ENCODE measurements at places on chromosomes 7 and 10. TPM values are rescaled to one million over a fixed set of nuclear protein-coding genes. Genes with fewer than 3 reads are reported as not detected.

DNA sequence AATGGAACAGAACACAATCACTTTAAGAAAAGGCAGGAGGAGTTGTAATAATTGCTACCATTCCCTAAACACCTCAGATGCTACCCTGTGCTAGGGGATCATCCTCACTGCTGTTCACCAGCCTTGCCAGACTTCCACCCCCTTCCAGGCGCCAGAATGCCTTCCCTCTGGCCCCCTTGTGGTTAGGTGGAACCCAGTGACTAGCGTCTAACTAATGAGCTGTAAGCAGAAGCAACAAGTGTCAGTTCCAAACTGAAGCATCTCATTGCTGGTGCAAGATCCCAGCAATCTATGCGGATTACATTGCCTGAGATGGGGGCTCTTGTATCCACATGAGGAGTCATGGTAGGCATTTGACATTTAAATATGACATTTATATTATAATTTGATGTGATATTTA lies 86.6 kb downstream of the FRMD4A start:
- no peaks in the 10 kb centered on the region for H3K36me3 ChIP-seq
- H3K4me1 ChIP-seq: no peaks in the 10 kb centered on the region
- no peak overlapping the region for H3K4me3 ChIP-seq
- H3K27ac ChIP-seq: no peak overlapping the region
- no peak for DNase-seq

- no peaks in the 10 kb centered on the region for H3K27me3 ChIP-seq
- H3K4me3 ChIP-seq: no peak overlapping the region
- no peaks in the 10 kb centered on the region for H3K36me3 ChIP-seq
- DNase-seq: no peak
These were observed 56.4 kb downstream of the DPYSL4 start for GRCh38 chr10:132243141-132243540.

The DUS4L gene
- 10.3 TPM for total RNA-seq

- no peaks in the 10 kb centered on the region for H3K4me1 ChIP-seq
- H3K27ac ChIP-seq: no peak overlapping the region
- no peak overlapping the region for H3K4me3 ChIP-seq
- H3K27me3 ChIP-seq: peaks cover 5% of the 10 kb centered on the region
These were observed 82.8 kb upstream of the C7orf33 start for GRCh38 chr7:148507787-148508186.

The ZNF722 gene
- not detected for total RNA-seq

- DNase-seq: no peak
- no peaks in the 10 kb centered on the region for H3K27me3 ChIP-seq
- H3K36me3 ChIP-seq: no peaks in the 10 kb centered on the region
- H3K27ac ChIP-seq: no peak overlapping the region
- H3K4me1 ChIP-seq: peaks cover 22% of the 10 kb centered on the region
These were observed 1.4 kb downstream of the HSPA12A start for GRCh38 chr10:116740971-116741370.

GRCh38 chr10:47058032-47058702 lies 146.9 kb downstream of the PTPN20 start:
- H3K27ac ChIP-seq: no peak overlapping the region
- no peaks in the 10 kb centered on the region for H3K4me1 ChIP-seq

DNA sequence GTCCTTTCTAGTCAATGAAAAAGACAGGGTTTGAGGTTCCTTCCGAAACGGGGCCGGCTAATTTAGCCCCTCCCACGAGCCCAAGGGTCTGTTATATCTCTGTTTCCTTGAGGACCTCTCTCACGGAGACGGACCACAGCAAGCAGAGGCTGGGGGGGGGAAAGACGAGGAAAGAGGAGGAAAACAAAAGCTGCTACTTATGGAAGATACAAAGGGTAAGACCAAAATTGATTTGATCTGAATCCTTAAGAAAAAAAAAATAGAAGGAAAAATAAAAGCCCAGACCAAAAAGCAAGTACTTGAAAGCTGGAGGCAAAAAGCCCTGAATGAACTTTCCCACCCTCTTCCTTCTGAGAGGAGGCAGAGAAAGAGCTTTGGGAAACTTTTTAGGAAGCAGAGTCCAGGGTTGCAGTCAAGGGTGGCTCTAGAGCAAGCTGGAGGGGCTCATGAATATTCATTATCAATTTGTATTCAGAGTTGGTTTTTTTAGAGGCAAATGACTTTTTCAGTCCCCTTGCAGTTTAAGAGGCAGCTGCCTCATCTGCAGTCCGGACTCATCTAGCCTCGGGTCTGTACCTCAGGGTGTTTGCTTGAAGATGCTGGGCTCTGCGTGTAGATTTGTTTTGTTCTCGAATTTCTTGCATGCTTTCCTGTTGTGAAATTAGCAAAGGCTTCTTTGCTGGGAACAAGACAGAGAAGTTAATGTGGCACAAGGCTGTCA lies at the start of gene ENTPD1:
ENTPD1 (plus strand) TSS at position 123 of the 721 bp plus-strand sequence; CDS start at position 200, 77 bp downstream.
- no peaks in the 10 kb centered on the region for H3K27me3 ChIP-seq
- peak within 1 kb of the TSS; percentile 86 for H3K27ac ChIP-seq
- H3K4me3 ChIP-seq: peak within 1 kb of the TSS; percentile 40
- no peaks in the 10 kb centered on the region for H3K4me1 ChIP-seq

- no peak for DNase-seq
- H3K4me1 ChIP-seq: no peaks in the 10 kb centered on the region
- H3K27ac ChIP-seq: no peak overlapping the region
- H3K27me3 ChIP-seq: no peaks in the 10 kb centered on the region
- H3K36me3 ChIP-seq: peaks cover 60% of the 10 kb centered on the region
These were observed 72.8 kb downstream of the RHOBTB1 start for GRCh38 chr10:60871215-60871614.

- H3K36me3 ChIP-seq: peaks cover 21% of the 10 kb centered on the region
- DNase-seq: no peak
- H3K4me3 ChIP-seq: no peak overlapping the region
- H3K4me1 ChIP-seq: no peaks in the 10 kb centered on the region
- H3K27me3 ChIP-seq: no peaks in the 10 kb centered on the region
These were observed 173.5 kb downstream of the BMPER start for GRCh38 chr7:34078864-34079263.

The PNLIP gene
- total RNA-seq: not detected

The GARIN1A gene
- total RNA-seq: not detected

GRCh38 chr10:17548162-17548561 lies 69.0 kb downstream of the HACD1 start:
- no peak overlapping the region for H3K27ac ChIP-seq
- H3K36me3 ChIP-seq: no peaks in the 10 kb centered on the region
- H3K4me3 ChIP-seq: no peak overlapping the region

GRCh38 chr7:131231381-131232220 lies 96.1 kb upstream of the MKLN1 start:
- H3K27ac ChIP-seq: peak overlapping the region; percentile 59
- H3K36me3 ChIP-seq: no peaks in the 10 kb centered on the region
- no peak overlapping the region for H3K4me3 ChIP-seq
- H3K27me3 ChIP-seq: no peaks in the 10 kb centered on the region

DNA sequence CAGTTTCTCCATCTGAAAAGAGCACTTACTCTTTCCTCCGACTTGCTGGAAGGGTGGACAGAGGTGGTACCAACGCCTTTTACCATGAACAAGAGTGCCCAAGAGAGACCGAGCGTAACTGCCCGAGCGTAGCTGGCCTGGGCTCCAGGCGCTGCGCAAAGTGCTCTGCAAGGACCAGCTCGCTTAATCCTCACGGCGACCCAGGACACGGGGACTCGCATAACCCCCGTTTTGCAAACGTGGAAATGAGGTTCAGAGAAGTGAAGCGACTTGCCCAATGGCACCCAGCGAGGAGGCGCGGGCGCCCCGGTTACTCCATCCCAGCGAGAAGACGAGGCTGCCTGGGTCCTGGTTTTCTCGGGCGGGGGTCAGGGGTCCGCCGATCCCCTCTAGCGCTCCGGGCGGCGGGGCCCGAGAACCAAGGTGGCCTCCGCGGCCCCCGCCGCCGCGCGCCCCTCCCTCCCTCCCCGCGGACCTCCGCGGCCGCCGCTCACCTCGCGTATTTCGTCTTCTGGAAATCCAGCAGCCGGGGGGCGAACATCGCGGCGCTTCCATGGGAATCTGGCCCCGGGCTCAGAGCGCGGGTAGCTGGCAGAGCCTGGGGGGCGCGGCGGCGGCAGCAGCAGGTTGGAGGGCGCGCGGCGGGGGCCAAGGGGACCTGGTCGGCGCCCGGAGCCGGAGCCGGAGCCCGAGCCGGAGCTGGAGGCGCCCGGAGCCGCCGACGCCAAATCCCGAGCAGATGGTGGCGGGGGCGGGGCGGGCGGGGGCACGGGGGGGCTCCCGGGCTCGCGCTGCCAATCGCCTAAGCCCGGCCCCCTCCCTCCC lies at the start of gene MMD2:
MMD2 (minus strand) TSS at position 711 of the 825 bp plus-strand sequence; CDS start at position 541, 170 bp downstream.
- H3K4me3 ChIP-seq: peak within 1 kb of the TSS; percentile 43
- H3K27ac ChIP-seq: no peak within 1 kb of the TSS
- H3K36me3 ChIP-seq: no peaks in the 10 kb centered on the region
- peaks cover 13% of the 10 kb centered on the region for H3K4me1 ChIP-seq
- DNase-seq: no peak

DNA sequence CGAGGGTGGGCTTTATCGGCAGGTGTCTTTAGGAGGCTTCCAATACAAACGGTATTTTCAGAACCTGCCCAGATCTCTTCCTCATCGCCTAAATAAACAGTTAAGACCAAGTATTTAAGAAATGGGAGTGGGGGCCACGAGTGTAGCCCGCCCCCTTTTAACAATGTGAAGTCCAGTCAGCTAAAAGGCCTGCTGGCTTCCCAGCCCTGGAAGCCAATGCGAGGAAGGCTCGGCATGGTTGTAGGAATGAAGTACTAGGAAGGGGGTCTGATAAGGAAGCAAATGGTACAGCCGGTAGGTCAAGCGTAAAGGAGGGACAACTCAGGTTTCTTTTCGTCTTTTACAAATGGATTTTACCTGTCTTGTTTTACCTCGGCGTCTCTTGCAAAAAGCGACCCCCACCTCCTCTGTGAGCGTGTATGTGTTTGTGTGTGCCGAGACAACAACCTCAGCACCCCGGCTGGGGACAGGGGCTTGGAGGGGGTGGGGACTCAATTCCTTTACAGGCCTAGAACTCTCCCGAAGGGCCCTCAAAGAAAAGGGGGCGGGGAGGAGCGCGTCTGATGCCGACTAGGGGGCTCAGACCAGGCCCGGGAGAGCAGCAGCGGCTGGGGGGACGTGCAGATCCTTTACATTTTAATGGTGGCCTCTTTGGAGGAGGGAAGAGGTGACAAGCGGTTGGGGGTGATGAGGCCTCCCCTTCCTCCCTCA lies 147.6 kb downstream of the GPR85 start:
- peak overlapping the region; percentile 83 for H3K4me3 ChIP-seq
- H3K27me3 ChIP-seq: no peaks in the 10 kb centered on the region
- H3K4me1 ChIP-seq: peaks cover 34% of the 10 kb centered on the region
- H3K27ac ChIP-seq: peak overlapping the region; percentile 78
- no peak for DNase-seq
- H3K36me3 ChIP-seq: no peaks in the 10 kb centered on the region

DNA sequence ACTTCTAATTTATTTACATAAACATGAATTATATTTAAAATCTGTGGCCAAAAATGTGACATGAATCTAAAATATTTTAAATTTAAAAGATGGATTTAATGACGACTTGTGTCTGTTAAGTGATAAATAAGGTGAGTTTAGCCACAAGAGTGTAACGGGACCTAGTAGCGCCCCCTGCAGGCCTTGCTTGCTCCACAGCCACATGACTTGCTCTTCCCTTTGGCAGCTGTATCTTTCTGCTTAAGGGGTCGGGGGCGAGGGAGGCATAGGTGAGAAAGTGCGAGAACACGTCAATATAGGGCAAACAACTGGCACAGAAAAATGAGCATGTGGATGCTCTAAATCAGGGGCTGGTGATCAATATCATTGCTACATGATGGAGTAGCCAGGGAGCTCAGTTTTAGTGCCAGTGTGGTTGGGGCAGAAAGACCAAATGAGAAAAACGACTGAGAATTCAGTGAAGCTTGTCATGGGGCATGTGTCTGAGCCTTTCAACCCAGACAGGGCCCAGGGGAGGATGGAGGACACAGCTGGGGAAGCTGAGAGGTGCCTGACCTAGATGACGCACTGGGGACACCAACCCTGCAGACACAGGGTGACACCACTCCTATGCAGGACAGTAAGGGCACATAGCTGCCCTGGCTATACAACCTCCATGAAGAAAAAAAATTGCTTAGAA lies 49.8 kb downstream of the PAXIP1 start:
- peaks cover 91% of the 10 kb centered on the region for H3K36me3 ChIP-seq
- no peak overlapping the region for H3K4me3 ChIP-seq
- DNase-seq: peak; percentile 65
- no peaks in the 10 kb centered on the region for H3K27me3 ChIP-seq
- no peaks in the 10 kb centered on the region for H3K4me1 ChIP-seq

GRCh38 chr7:95047291-95047690 lies 139.9 kb downstream of the PPP1R9A start:
- no peak overlapping the region for H3K4me3 ChIP-seq
- H3K27ac ChIP-seq: no peak overlapping the region
- H3K36me3 ChIP-seq: no peaks in the 10 kb centered on the region
- no peaks in the 10 kb centered on the region for H3K27me3 ChIP-seq

DNA sequence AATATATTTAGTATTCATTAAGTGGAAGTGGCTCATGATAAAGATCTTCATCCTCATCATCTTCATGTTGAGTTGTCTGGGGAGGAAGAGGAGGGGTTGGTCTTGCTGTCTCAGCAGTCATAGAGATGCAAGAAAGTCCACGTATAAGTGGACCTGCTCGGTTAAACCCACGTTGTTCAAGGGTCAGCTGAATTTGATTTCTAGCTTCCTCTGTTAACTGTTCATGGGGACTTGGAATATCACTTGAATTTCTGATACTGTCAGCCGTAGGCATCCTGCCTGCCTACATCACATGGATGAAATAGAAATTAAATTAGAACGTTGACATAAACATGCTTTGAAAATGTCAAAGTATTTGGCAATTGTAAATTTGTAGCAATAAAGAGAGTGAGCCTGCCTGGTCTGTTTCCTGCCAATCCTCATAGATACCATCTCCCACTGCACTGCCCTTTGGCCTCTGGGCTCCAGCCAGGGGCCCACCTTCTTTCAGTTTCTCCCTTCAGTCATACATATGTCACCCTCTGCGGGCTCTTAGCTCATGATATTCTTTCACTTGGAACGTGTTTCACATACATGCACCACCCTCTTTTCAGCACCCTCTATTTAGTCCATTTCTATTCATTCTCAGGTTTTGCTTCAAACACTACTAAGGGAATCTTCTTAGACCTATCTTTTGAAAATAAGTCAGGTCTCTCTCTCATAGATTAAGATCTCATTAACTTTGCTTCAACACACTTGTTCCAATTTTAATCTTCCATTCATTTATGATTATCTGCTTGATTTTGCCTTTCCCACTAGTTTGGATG lies 376.3 kb downstream of the IPMK start:
- H3K4me1 ChIP-seq: no peaks in the 10 kb centered on the region
- no peak for DNase-seq
- no peak overlapping the region for H3K4me3 ChIP-seq
- H3K27me3 ChIP-seq: no peaks in the 10 kb centered on the region
- no peaks in the 10 kb centered on the region for H3K36me3 ChIP-seq

GRCh38 chr10:90031776-90032175 lies 330.4 kb downstream of the KIF20B start:
- no peak for DNase-seq
- H3K27me3 ChIP-seq: no peaks in the 10 kb centered on the region
- H3K4me1 ChIP-seq: no peaks in the 10 kb centered on the region
- H3K36me3 ChIP-seq: no peaks in the 10 kb centered on the region
- no peak overlapping the region for H3K4me3 ChIP-seq
- no peak overlapping the region for H3K27ac ChIP-seq

- H3K27me3 ChIP-seq: no peaks in the 10 kb centered on the region
- no peak overlapping the region for H3K27ac ChIP-seq
- H3K4me1 ChIP-seq: no peaks in the 10 kb centered on the region
- no peak for DNase-seq
- H3K36me3 ChIP-seq: no peaks in the 10 kb centered on the region
These were observed 177.1 kb upstream of the TRIM24 start for GRCh38 chr7:138282997-138283396.

GRCh38 chr7:90629297-90629918 lies 33.3 kb downstream of the CDK14 start:
- DNase-seq: peak; percentile 67
- no peak overlapping the region for H3K4me3 ChIP-seq
- H3K27ac ChIP-seq: no peak overlapping the region
- H3K36me3 ChIP-seq: no peaks in the 10 kb centered on the region

- H3K27me3 ChIP-seq: no peaks in the 10 kb centered on the region
- H3K27ac ChIP-seq: no peak overlapping the region
- H3K4me3 ChIP-seq: no peak overlapping the region
- DNase-seq: no peak
These were observed 18.9 kb upstream of the SMIM30 start for GRCh38 chr7:113137241-113137640.

Data from stomach (tissue), 19 donors.